A673 (cell line): ENCODE measurements at places on chromosomes 7 and 10.
A peak's percentile ranks its signal among the peaks of the same experiment; 100 is the strongest.

DNA sequence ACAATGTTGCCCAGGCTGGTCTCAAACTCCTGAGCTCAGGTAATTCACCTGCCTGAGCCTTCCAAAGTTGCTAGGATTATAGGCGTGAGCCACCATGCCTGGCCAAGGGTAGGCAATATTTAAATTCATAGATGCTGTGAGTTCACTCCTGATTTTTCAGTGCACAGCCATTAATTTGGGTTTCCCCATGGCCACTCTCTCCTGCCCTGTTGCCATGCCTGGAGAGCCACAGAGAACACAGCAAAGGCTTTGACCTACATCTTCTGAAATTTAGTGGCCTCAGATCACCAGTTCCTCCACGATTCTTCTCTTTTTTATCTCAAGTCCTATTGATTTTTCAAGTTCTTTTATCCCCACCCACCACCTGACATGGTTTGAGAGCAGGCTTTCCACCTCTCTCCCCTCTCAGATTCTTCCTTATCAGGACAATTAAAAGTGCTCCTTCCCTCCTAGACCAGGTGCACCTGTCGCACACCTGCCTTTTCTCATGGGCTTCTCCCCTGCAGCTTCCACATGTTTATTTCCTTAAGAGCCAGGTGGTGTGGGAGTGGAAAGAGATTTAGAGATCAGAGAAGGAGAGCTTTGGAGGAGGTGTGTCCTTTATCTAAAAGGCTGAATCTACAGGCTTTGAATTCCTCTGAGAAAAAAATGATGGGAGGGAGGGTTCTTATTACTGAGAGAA lies 123.8 kb downstream of the ADRA2A start:
- no peak for DNase-seq

- no peak for DNase-seq
Measured at GRCh38 chr7:133428876-133429275, 176.0 kb downstream of the EXOC4 start.

- no peak for DNase-seq
Measured at GRCh38 chr7:89133357-89133756, 337.8 kb upstream of the TEX47 start.

- DNase-seq: no peak
Measured at GRCh38 chr10:74174521-74174920, 23.5 kb downstream of the ADK start.

- DNase-seq: peak; percentile 25
Measured at GRCh38 chr10:14385596-14386593, 55.2 kb upstream of the FRMD4A start.

DNA sequence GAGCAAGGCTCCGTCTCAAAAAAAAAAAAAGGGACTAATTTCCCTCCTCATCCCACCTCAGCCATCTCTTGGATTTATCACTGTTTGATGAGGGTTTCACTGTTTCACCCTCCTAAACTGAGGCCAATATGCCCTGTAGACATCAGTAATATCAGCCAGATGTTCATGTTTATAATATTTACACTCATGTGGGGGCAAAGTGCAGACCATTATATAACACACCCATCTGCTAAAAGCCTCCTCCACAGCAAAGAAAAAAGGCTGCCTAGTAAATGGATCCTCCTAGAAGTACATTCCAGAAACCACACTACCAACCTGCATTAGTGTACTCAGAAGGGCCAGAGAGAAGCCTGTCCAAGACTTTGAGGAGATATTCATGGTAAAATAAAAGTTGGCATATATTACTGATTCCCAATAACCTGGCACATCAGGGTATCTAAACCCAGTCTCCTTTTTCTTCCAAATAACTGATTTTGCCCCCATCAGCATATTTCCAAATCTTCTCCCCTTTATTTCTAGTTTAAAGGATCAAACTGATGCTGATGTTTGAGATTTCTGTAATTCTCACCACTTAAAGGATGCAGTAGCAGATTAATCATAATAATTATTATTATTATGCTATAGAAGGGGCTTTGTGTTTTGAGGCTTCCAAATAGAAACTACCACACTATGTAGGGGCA lies 55.1 kb downstream of the LGI1 start:
- no peak for DNase-seq

- DNase-seq: no peak
Measured at GRCh38 chr10:5479481-5480161, 19.7 kb downstream of the CALML5 start.

DNA sequence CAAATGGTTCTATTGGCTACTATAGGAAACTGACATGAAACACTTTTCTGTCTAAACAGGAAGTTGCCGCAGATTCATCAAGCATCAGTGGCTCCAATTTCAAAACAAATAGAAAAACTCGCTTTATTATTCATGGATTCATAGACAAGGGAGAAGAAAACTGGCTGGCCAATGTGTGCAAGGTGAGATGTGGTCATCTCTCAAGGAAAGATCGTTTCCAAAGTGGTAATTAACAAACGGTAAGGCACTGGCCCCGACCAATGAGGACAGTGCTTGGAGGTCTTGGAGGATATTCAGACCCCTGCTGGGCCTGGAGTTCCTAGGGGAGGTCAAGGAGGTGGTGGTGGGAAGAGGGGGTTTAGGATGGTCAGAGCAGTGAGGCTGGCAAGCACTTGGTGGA lies 2.6 kb downstream of the PNLIP start:
- DNase-seq: no peak

DNA sequence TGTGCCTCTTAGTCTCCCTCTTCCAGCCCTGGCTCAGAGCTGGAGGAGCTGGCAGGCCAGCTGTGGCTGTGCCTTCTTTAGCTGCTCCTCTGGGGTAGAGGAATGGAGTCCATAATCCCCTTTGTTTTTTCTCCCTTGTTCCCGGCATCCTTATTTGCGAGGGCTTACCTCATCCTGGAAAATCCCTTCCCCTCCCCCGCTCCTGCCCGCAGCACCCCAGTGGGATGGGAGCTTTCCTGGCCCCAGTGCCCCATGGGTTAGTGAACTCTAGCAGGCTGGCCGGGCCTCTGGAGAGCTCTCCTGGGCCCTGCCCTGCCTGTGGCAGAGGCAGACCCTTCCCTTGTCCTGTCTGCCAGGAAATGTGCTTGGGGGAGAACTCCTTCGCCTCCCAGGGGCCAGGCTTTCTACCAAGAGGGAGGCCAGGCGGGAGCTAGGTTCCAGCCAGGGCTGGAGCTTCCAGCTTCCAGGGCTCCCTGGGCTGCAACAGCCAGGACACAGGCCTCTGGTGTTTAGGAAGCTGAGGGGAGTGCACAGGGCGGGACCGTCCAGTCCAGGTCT lies 16.5 kb upstream of the TRIM8 start:
- no peak for DNase-seq

- no peak for DNase-seq
Measured at GRCh38 chr7:76261931-76262330, 40.5 kb upstream of the HSPB1 start.

DNA sequence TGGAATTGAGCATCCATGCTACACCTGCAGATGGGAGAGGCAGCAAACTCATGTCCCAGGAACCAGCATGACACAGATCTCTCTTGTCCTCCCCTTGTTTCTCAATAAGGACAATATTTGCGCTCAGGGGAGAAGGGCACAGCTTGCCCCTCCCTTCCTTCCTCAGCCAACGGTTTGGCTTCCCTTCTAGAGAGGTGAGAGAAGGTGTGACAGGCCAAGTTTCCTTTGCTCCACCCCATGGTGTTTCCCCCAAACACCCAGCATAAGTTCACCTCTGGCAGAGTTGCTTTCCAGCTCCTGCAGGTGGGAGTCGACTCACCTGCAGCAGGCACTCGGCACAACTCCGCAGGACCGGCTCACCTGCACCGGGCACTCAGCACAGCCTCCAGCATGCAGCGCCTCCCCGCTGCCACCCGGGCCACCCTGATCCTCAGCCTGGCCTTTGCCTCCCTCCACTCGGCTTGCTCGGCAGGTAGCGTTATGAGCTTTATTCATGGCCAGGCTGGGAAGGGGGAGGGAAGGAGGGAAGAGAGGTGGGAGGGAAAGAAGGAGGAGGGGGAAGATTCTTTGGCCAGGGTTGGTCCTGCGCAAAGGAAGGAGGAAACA lies at the start of the genes ATP6V0A4 and TMEM213:
ATP6V0A4 (minus strand) TSS at position 482 of the 606 bp plus-strand sequence. CDS start 26,949 bp downstream, outside the sequence.
TMEM213 (plus strand) TSS at position 280 of the 606 bp plus-strand sequence; CDS start at position 391, 111 bp downstream.
- DNase-seq: no peak

- DNase-seq: no peak
Measured at GRCh38 chr7:127592550-127592949, 986 bp upstream of the FSCN3 start.

DNA sequence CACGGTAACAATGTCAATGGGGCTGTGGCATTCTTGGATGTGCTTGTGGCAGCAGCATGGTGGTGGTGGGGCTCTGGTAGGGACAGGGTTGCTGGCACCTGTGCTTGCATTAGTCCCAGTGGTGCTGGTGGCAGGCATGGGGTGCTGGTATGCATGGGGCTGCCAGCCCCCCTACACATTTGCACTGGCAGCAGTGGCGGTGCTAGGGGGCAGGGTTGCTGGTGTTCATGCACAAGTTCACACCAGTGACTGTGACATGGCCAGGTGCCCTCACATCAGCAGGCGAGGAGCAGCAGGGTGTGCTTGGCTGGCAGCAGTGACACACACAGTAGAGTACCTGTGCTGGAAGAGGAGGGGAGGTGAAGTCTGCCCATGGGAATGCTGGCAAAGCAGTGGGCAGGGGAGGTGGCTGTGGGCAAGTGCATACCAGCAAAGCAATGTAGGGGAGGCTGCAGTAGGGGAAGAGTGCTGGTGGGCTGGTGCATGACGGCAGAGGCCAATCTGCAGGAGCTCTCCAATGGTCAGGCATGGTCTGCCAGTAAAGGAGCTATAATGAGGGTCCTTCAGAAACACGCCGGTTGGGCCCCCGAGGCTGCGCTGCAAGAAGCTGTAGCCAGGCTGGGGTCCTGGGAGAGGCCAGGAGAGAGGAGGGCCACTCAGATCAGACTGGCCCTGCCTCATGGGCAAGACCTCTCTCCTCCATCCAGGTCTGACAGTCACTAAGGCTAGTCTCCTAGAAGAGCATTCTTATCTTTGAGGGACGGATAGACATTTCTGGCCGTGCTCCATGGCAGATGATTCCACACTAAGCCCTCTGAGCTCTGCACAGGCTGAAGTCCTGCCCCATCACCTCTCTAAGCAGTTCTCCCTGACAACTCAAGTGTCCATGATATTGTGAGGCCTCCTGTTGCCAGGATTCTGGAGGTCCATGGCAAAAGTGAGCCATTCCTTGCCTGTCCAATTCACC lies 406.4 kb downstream of the SEMA3D start:
- DNase-seq: no peak

GRCh38 chr10:856416-857157 lies 74.9 kb downstream of the LARP4B start:
- peak; percentile 11 for DNase-seq

DNA sequence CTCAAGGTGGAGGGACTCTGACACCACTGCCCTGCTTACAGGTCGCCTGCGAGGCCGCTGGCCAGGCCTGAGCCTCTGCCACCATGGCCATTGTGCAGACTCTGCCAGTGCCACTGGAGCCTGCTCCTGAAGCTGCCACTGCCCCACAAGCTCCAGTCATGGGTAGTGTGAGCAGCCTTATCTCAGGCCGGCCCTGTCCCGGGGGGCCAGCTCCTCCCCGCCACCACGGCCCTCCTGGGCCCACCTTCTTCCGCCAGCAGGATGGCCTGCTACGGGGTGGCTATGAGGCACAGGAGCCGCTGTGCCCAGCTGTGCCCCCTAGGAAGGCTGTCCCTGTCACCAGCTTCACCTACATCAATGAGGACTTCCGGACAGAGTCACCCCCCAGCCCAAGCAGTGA lies 2.8 kb downstream of the LZTS2 start:
- no peak for DNase-seq

DNA sequence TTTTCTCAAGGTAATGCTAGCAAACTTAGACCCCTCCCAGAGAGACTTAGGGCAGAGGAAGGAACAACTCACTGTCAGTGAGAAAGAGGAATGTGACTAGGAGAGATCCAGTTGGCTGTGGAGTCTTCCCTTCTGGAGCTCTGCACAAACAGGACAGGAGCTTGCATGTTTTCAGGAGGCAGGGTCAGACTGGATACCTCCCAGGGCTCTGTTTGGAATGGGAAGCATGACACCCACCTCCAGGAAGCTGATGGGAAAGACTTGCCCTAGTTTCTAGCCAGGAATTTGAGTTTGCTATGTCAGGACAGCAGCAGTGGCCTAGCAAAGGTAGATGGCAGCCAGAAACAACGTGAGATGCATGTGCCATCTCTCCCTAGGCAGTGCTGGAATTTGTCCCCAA lies 40.6 kb downstream of the GHRHR start:
- no peak for DNase-seq

DNA sequence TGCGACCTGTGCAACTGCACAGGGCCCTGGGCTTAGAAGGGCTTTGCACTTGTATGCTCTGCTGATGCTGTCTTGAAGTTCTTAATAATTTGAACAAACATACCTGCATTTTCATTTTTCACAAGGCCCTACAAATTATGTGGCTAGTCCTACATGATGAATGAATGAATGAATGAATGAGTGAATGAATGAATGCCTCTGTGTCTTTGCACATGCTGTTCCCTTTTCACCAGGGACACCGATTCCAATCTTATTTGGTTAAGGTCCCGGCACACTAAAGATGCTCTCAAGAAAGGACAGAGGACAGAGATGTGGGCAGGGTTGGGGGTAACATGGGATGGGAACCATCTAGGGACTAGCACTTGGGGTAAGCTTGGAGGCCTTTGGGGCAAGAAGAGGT lies 39.4 kb upstream of the CHST3 start:
- DNase-seq: no peak

GRCh38 chr7:111262293-111263116 lies 171.6 kb downstream of the LRRN3 start:
- no peak for DNase-seq

DNA sequence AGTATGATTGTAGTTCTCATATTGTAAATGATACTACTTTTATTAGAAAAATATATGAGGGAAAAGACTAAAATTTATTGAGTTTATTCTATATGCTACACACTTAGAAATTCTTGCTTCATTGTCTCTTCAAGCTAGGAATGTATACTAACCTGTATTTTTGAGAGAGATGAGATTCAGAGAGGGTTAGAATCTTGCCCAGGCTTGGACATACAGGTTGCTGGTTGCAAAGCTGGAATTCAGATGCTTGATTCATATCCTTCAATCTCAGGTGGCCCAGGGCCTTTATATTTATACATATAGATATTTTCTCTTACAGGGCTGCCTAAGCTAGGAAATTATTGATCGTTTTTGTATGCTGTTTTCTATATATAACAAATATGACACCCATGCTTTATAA lies 324.2 kb downstream of the CDK14 start:
- DNase-seq: no peak

DNA sequence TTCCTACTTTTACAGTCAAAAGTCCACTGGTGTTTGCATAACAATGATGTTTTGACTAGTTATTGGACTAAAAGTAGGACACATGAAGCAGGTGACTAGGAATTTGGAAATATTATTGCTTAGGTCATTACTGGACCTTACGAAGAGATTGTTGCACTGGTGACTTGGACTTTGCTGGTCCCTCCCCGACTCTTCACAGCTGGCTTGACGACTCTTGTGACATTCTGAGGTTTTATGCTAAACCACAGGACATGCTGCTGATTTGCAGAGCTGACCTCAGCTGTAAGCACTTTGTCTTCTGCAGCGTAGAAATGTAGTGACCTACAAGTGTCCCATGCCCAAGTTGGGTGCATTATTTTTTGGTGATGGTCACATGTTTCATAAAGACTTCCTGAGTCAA lies 21.9 kb downstream of the PCBD1 start:
- no peak for DNase-seq

DNA sequence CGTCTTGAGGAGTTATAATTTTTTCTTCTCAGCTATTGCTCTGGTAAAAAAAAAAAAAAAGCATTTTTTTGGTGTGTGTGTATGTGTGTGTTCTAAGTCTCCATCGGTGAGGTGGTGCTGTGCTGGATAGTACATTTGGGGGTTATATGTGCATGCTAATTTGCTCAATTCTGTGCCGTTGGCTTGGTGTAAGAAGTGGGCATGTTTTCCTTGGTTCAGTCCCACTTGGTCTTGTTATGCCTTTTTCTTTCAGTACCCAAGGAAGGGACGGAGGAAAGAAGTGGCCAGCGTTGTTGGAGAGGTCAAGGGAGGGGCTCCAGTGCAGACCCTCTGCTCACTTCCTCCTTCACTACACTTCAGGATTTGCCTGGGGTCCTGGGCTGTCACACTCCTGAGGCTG lies 20.4 kb downstream of the LRMDA start:
- no peak for DNase-seq
